ENCODE measurements at places on chromosomes 12 and 14.
A peak's percentile ranks its signal among the peaks of the same experiment; 100 is the strongest.

- no peak for DNase-seq
Measured at GRCh38 chr14:37588956-37589714, 5.9 kb downstream of the FOXA1 start.

DNA sequence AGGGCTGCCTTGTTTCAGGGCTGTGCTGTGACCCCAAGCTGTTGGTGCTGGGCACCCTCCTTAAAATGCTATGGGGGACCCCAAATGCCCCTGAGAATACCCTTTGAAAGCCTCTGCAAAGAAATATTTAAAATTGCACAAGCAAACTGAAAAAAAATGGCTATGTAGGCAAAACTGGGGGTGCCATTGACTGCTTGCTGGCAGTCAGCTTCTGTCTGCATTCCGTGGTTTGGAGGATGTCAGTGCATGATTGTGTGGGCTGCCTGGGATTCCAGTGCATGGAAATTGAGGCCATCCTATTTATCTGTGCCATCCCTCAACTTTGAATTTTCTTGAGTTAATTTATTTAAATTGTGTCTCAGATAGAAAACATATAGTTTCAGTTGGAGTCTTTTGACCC lies 113.7 kb upstream of the RTL1 start:
- no peak for DNase-seq

DNA sequence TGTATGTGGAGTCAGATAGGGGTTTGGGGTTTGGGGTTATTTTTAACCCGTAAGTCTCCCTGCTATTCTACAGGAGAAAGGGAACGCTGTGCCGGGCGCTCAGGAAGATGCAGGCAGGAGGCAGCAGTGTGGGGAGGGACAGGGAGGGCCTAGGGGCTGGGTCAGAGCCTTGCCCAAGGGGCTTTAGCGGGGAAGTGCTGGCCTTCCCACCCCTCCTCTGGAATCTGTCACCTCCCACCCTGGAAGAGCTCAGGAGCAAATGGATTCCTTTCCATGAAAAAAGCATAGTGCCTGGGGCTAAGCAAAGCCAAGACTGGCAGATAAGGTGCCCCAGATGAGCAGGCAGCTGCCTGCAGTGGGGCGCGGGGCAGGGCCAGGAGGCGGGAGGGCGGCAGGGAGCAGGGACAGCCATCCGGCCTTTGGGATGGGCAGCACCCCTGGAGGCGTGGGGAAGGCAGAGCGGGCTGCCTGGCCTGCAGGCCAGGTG lies 7.3 kb upstream of the INF2 start:
- DNase-seq: peak; percentile 67

DNA sequence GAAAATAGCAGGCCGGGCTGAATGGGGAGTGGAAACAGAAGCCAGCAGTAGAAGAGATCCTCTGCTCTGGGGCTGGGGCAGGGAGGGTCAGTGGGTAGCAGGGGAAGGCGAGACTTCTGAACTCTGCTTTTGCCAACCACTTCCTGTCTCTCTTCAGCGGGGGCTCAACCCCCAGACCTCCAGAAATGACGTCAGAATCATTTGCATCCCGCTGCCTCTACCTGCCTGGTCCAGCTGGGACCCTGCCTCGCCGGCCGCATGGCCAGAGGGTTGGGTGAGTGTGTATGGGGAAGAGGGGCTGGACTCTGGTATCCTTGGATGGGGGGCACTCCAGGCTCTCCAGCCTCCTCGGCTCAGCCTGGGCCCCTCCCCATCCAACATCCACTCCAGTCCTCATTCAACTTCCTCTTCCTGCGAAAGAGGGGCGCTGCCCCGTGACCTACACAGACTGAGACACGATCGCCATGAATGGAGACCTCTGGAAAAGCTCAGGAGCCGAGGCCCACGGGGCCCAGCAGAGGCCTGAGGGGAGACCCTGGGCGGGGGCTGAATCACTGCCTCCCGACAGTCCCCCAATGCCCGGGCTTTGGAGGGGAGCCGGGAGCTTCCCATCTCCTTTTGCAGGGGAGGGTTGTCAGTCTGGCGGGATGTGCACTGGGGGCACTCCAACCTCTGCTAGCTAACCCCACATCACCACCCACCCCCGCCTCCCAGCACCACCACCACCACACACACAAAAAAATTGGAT lies 458 bp upstream of the HOXC4 start:
- DNase-seq: no peak

DNA sequence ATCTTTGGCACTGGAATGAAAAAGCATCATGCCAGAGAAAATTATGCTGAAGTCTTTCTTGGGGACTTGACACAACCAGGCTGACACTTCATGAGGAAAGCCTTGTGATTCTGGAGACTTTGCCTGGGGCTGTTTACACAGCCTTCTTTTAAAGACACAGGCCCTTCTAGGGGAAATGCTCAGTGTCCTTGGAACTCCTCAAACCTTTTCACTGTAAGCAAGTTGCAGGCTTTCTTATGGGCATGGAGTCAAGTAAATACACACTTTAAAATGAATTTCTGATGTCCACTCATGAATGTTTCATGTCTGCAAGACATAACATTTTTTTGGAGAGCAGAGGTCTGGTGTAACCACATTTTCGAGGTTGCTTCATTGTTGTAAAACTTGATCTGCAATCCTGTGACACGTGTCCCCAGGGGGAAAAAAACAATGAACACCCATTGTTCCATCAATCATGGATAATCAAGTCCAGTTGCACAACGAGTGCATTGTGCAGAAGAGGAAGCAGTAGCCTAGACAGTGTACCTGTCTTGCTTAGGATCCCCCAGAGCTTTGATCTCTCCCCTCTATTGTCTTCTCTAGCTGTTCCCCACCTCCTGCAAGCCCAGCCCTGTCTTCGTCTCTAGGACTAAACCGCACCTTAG lies 155.1 kb upstream of the PRICKLE1 start:
- no peak for DNase-seq

GRCh38 chr12:92540782-92541423 lies 161.9 kb upstream of the PLEKHG7 start:
- no peak for DNase-seq

GRCh38 chr14:60643463-60644314 lies 5.6 kb downstream of the SIX1 start:
- no peak for DNase-seq

GRCh38 chr12:52093346-52093745 lies 13.8 kb downstream of the SMIM41 start:
- peak; percentile 75 for DNase-seq

DNA sequence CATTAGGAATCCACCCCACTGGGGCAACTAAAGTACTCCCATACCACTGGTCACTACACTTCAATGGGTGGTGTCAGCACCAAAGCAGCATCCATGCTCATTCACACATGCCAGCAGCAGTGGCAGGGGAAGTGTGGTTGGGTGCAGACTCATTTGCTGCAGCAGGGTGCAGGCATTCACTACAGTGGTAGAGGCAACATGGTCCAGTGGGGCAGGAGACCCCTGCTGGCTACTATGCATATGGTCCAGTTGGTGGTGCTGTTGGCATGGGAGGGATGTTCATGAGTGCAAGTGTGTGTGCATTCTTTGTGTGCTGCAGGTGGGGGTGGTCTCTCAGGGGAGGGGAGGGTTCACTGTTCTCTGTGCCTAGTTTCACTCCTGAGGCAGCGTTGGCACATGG lies 908.4 kb upstream of the NOVA1 start:
- DNase-seq: no peak

GRCh38 chr12:56995930-56996496 lies 10.3 kb downstream of the ZBTB39 start:
- DNase-seq: no peak

GRCh38 chr12:54004063-54004840 lies 4.3 kb downstream of the HOXC9 start:
- no peak for DNase-seq

- no peak for DNase-seq
Measured at GRCh38 chr12:8950702-8951478, 1.4 kb upstream of the M6PR start.

DNA sequence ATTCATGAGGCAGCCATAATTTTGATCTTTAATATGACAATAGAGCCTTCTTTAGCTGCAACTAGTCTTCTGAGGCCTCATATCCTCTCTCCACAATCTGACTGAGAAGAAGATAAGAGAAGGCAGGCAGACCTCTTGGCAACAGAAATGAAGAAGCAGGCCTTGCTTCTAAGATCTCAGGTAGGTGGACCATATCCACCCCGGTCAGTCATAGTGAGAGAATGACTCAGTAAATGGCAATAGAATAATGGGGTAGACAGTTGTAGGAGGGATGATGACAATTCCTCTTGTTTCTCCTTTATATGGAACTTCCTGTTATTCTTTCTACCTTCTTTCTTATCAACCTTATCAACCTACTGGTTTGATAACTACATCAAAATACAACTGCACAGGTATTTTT lies 246.7 kb upstream of the G2E3 start:
- DNase-seq: no peak

DNA sequence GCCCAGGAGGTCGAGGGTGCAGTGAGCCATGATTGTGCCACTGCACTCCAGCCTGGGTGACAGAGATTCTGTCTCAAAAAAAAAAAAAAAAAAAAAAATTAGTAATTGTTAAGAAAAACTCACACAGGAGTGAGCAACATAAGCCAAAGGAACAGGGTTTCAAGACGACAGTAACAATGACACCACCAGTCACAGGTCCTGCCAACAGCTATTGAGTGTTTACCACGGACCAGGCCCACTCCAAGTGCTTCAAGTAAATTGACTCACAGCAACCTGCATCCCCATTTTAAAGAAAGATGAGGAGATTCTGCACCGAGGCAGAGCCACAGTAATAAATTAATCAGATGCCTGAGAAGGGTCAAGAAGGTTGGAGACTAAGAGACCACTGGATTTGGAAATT lies 194.5 kb downstream of the DPF3 start:
- DNase-seq: no peak

DNA sequence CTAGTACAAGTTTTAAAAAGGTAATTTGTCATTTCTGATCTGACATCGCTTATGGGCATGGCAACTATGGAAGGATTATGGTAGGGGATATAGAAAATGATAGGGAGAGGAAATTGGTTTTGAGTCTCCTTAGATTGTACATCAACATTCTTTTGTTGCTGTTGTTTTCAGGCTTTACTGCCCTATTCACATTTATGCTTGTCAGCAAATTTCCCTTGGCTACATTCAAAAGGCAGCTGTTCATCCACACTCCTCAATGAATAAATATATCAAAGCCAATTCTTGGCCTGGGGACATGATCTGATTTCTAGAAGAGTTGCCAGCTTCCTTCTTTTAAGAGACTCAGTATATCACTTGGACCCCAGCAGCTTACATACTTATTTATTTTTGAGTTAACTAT lies 283.4 kb downstream of the CEP128 start:
- DNase-seq: no peak

GRCh38 chr14:36423430-36423829 lies 96.6 kb downstream of the NKX2-1 start:
- DNase-seq: no peak

DNA sequence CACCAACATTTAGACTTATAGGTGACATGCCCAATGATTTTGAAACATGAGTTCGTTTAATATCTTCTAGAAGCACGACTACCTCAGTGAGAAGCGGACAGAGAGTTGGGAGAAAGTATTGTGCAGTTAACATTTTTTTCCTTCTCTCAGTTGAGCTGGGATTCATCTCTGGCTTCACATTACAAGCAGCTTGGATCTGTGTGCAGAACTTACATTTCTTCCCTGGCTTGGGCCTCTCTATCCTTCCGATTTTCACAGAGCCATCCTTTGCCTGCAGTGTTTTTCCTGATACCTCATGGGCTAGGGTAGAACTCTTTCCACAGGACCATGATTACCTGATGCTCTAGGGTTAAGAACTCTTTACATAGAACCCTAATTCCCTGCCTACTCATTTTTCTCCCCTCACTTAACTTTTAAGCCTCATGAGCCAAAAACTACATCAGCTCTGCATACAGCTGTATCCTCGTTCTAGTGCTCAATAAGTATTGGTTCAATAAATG lies 86.5 kb downstream of the FLRT2 start:
- DNase-seq: no peak

DNA sequence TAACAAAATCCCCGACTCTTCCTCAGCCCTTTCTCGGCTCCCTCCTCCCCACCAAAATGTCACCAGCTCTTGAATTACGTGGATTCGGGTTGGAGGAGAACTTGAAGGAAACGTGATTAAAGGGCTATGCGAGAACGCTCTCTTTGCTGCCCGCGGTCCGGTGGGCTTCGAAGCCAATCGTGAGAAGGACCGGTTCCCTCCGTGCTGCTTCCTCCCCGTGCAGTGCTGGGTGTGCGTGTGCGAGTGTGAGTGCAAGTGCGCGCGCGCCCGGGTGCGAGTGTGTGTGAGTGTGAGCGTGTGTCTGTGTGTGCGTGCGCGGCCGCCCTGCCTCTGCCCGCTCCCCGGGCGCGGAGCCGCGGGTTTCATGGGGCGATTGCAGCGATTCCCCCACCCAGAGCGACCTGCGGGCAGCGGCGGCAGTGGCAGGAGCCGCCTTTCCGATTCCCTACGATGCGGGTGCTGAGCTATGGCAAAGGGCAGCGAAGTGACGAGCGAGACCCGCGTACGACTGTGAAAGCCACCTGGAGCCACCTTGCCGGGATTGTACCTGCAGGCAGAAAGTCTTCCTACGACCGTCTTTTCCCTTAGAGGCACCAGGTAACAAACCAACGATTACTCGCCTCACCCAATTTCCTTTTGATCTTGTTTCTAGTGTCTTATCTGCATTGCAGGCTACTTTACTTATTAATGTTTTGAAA lies 1.4 kb downstream of the LRFN5 start:
- DNase-seq: no peak

- DNase-seq: no peak
Measured at GRCh38 chr12:52721838-52722470, 18.6 kb upstream of the KRT77 start.

DNA sequence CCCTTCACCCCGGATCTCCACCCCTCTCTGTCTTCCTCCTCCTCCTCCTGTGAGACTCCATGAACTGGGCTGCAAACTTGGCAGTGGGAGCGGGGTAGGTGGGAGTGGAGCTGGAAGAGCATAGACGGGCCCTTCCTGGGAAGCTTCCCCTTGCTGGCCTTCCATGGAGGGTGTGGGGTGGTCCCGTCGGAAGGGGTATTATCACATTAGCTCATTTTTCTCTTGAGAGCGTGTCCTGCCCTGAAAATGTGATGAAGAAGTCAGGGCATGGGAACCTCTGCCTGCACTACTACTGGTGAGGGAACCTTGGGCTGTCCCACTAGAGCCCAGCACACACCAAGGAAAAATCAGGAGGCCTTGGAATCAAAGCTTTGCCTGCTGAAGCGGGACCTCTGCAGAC lies 66.5 kb downstream of the CACNA1C start:
- no peak for DNase-seq

DNA sequence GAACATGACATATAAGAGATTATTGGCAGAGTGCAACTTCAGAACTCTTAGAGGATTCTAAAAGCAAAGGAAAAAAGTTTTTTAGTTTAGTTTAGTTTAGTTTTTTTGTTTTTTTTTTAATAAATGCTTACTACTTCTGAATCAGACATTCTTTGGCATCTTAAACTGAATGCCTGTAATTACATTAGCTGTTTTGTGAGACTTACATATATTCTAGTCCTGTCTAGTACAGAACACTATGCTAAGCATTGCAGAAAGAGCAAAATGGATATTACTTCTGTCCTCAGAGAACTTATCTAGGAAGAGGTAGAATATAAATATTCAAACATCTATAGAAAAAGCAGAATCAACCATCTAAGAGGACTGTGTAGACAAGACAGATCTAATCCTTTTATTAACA lies 133.2 kb downstream of the RAD51B start:
- DNase-seq: no peak

GRCh38 chr12:103908877-103909276 lies 21.3 kb upstream of the HSP90B1 start:
- no peak for DNase-seq
